Activated gamma-delta T cell treated with anti-CD3 and anti-CD28 coated beads, Interleukin-2, amount 50 U/mL, for 16 hours (primary cell): ENCODE measurements at places on chromosomes 4 and X.

- no peak for DNase-seq
Measured at GRCh38 chr4:183101956-183102480, 3.0 kb downstream of the WWC2 start.

GRCh38 chr4:118221227-118221800 lies 131.5 kb downstream of the PRSS12 start:
- DNase-seq = no peak

DNA sequence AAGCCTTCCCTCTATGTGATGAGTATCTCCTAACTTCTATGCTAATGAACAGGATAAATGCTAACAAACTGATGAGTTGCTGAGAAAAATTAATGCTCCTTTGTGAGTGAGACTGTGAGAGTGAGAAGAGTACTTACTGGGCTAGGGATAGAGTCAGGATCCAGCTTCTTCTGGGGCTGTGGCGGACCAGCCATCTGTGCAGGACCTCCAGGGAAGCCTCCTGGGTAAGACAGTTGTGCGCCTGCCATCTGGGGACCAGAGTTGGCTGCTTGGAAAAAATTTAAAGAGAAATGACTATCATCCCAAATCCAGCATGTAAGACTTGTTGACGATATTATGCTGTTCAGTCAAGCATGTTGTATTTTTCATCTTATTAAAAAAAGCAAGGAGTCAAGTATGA lies 21.0 kb downstream of the SEC24D start:
- no peak for DNase-seq

- DNase-seq = no peak
Measured at GRCh38 chrX:45747905-45748304, 547.2 kb upstream of the DIPK2B start.

GRCh38 chr4:137608085-137608484 lies 75.8 kb upstream of the PCDH18 start:
- no peak for DNase-seq

DNA sequence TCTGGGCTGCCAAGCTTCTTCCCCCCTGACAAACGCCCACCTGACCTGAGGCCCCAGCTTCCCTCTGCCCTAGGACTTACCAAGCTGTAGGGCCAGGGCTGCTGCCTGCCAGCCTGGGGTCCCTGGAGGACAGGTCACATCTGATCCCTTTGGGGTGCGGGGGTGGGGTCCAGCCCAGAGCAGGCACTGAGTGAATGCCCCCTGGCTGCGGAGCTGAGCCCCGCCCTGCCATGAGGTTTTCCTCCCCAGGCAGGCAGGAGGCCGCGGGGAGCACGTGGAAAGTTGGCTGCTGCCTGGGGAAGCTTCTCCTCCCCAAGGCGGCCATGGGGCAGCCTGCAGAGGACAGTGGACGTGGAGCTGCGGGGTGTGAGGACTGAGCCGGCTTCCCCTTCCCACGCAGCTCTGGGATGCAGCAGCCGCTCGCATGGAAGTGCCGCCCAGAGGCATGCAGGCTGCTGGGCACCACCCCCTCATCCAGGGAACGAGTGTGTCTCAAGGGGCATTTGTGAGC lies 37.0 kb downstream of the HTRA3 start:
- no peak for DNase-seq

DNA sequence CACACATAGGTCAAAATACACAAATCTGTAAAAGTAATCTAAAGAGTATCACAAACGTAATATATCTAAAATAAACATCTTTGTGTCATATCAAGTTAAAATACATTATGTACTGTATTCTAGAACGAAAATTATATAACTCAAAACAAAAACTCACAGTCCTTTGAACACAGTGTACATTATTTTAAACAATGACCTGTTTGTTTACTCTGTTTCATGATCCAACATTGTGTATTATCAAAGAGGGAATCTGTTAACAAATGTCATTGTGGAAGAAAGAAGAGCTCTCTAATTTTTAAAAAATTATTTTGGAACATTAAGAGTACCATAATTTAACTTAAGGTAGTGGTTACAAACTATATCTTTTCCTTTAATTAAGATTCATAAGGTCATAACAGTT lies 144.1 kb downstream of the FRYL start:
- DNase-seq = no peak

DNA sequence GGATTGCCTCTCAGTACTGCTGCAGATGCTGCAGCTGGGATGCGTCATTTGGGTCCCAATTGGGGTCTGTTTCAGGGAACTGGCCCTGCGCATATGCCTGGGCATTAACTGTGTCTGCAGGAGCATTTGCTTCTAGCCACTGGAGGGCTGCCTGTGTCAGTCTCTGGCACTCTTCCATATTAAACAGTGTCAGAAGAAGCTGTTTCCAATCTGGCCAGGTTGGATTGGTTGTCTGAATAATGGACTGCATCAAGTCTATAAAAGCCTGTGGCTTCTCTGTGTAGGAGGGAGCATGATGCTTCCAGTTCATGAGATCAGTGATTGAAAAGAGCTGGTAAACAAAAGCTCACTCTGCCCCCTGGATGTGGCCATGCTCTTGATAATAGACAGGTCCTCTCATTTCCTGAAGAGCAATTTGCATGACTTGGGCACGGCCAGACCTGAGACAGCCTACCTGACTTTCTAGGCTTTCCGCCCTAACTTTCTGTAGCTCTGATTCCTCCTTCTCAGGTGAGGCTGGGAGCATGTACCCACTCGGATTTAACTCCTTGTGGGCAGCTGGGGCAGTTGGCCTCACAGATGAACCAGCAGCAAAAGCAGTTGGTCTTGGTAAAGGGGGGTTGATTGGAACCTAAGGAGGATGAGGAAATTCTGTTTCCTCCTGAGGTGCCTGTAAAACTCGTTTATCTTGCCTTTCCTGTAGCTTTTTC lies 29.2 kb downstream of the SULT1E1 start:
- no peak for DNase-seq

DNA sequence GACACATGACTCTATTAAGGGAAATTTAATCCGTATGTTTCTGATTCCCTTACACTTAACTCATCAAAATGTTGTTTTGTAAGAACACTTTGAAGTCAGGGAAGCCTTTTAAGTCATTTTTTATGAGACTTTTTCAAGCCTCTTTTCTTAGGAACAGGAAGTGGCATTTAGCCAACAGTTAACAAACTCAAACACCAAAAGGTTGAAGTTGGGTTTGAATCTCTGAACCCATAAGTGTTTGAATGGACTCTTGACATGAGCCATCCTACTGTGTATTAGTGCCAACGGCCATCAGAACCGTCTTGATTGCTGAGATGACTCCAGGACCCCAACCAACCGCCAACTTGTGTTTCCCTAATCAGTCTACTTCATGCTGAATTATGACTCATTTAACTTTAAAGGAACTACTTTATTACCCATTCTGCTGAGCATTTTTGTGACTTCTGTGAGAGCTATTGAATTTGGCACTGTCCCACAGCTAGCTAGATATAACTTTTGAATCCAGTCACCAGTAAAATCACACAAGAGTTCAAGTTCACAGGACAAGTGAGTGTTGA lies 209.1 kb upstream of the FAT1 start:
- no peak for DNase-seq

- no peak for DNase-seq
Measured at GRCh38 chrX:39749728-39750127, 348.0 kb downstream of the BCOR start.

GRCh38 chrX:53242310-53242709 lies 17.3 kb upstream of the KDM5C start:
- DNase-seq = no peak

- peak; percentile 16 for DNase-seq
Measured at GRCh38 chr4:1793496-1793840, 375 bp downstream of the FGFR3 start.

DNA sequence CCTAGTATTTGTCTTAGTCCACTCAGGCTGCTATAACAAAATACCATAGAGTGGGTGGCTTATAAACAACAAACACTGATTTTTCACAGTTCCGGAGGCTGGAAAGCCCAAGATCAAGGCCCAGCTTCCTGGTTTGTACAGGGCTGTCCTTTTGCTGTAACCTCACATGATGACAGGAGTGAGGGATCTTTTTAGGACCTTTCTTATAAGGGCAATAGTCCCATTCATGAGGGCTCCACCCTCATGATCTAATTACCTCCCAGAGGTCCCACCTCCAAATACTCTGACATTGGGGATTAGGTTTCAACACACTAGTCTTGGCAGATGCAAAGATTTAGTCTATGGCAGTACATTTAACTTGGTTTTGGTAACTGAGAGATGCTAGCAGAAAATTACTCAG lies 20.9 kb downstream of the GPAT3 start:
- no peak for DNase-seq

DNA sequence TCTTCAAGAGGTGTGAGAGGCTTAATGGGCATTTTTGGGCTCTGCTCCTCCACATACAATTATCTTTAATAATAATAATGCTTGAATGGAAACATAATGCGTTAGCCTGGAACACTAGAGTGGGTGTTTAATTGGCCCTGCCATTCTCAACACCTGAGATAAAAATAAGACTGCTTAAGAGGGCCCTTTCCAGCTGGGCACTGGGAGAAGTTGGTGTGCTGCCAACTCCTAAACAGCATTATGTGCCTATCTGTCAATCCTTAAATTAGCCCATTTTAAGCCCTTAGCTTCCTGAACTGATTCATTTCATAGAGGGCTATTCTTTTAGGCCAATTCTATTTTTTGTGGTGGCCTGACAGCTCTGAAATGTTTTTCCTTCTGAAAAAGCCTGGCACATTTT lies 211.1 kb upstream of the ZIC3 start:
- no peak for DNase-seq

- no peak for DNase-seq
Measured at GRCh38 chr4:109015413-109015810, 252.6 kb upstream of the ETNPPL start.
